ENCODE measurements at places on chromosomes 13 and 19.
A peak's percentile ranks its signal among the peaks of the same experiment; 100 is the strongest.

DNA sequence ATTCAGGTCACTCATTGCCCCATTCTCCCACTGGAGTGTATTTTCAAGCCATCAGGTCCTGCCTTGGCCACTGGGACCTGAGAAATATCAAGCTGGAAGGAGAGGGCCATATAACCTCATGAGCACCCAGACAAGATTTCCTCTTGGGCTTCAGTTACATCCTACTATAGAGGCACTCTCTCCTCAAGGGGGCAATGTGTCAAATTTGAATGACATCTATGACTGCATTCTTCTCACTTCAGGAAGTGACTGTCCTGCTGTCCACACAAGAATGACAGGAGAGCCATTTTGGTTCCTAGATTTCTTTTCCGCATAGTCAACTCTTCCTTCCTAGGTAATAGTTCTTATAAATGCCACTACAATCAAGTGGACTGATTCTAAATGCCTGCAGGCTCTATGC is 416.2 kb downstream of the DIAPH3 start:
- no peak for DNase-seq

- DNase-seq, result no peak
Observed at GRCh38 chr13:25213715-25214114, 41.6 kb upstream of the AMER2 start.

DNA sequence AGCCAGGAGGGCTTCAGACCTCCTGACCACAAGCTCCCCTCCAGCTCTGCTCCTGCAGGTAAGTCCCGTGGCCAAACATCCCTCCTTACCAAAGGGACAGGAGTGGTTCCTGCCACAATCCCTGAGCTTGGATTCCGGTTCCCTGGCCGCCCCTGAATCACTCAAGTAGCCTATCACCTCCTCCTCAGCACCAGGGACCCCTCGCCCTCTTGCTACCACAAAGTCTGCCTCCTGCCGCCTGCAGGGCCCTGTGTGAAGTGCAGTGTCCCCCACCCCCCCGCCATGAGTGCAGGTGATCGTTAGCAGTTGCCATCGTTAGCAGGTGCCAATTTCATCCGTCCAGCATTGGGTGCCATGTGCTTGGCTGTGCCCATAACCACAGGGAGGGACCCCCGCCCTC is 40.8 kb upstream of the RANBP3 start:
- DNase-seq, result no peak

- DNase-seq, result peak; percentile 61
Observed at GRCh38 chr13:20387441-20387971, 138.2 kb downstream of the CRYL1 start.

DNA sequence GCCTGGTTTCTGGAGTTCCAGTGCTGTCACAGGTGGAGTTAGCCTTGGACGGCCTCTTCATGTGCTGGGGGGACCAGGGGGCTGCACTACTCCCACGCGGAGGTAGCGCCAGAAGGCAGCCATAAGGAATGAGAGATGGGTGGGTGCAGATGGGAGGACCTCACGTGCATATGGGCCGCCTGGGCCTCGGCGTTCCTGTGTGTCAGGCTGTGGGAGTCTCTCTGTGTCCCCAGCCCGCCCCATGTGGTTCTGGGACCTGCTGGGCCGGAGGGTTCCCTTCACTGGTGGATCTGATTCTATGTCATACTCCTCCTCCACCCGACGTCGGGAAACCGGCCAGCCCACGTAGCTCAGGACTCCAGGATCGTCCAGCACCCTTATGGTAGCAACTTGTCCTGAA is 149.0 kb upstream of the SOX1 start:
- DNase-seq, result no peak

DNA sequence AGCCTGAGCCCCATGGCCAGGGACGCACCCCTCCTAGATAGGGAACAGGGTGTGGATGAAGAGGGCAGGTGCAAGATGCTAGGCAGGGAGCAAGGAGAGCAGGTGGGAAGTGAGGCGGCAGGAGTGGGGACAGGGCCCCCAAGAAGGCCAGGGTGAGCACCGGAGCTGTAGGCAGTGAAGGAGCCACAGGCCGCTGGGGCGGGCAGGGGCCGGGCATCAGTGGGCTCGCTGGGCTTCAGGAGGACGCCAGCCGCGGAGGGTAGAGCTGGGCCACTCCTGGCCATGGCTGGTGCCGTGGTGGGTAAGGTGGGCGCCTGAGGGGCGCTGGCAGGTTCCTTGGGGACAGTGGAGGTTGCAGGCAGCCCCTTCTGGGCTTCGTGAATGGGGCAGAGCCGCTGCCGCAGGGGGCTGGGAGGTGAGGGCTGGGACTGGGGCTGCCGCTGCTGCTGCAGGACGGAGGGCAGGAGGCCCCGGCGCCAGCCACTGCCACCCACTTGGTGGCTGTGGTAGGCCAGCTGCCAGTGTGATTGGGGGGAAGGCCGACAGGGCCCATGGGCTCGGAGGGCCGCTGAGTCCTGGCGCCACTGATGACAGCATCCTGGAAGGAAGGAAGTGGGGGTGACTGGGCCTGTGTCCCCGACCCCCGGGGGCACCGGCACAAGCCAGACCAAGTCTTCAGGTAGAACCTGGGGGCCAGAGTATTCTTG is 2.1 kb downstream of the NKPD1 start:
- DNase-seq, result no peak

DNA sequence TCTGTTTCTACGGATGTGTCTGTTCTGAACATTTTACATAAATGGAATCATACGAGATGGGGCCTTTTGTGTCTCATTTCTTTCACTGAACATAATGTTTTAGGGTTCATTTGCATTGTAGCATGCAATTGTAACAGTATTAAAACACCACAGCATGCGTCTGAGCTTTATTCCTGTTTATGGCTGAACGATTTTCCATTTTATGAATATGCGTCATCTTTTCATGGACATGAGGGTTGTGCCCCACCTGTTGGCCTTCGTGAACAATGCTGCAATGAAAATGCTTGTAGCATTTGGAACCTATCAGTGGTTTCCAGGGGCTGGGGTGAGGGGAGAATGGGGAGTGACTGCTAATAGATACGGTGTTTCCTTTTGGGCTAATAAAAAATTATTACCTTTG is 5.1 kb downstream of the OR10H1 start:
- DNase-seq, result no peak

- no peak for DNase-seq
Observed at GRCh38 chr13:112966776-112967175, 2.2 kb upstream of the MCF2L start.

DNA sequence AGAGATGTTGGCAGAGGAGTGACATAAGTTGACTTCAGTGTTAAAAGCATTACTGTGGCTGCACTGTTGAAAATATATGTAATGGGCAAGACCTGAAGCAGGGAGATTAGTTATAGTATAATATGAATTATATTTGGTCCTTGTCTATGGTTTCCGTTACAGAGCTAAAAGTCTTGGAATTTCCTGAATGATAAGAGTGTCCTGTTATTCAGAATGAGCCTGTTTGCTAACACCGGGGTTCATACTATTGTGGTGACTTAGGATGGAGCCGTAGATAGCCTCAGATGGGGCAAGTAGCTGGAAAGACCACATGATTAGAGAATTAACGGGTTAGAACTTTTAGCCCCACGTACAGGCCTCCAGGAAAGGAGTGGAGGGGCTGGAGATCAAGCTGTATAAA is 5.7 kb downstream of the USPL1 start:
- DNase-seq, result peak; percentile 51
